ENCODE measurements at places on chromosomes 7 and 10. TPM values are rescaled to one million over a fixed set of nuclear protein-coding genes. Genes with fewer than 3 reads are reported as not detected.

KAZALD1 gene
- total RNA-seq = 0.92 TPM

GALNT17 gene
- total RNA-seq = 0.37 TPM

PPP1R9A gene
- 4.1 TPM for total RNA-seq

INMT gene
- total RNA-seq = 130 TPM

DNA sequence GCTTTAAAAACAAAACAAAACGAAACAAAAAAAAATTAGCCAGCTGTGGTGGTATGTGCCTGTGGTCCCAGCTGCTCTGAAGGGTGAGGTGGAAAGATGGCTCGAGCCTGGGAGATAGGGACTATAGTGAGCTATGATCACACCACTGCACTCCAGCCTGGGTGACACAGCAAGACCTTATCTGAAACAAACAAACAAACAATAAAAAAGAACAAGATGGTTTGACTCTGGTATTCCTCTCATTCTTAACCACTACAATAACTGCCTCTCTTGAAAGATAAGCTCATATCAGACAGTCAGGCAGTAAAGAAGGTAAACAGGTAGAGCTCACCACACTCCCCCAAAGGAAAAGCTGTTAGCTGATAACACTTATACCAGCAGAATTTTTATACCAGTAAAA lies 14.1 kb upstream of the DUSP5 start:
- no peak for DNase-seq

- no peak for DNase-seq
Observed at GRCh38 chr10:70357565-70357964, 24.9 kb downstream of the LRRC20 start.

- no peak for DNase-seq
Observed at GRCh38 chr7:133748443-133749407, 378.4 kb upstream of the LRGUK start.

DNA sequence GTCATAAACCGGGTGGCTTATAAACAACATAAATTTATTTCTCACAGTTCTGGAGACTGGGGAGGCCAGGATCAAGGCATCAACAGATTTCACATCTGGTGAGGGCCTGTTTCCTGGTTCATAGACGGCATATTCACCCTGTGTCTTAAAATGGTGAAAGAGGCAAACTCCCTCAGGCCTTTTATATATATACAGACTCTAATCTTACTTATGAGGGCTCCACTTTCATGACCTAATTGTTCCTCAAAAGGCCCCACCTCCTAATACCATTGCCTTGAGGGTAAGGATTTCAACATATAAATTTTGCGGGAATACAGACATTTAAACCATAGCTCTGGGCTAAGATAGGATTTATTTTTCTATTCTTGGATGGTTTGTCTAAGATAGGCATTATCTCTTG lies 187.2 kb downstream of the PPP1R3A start:
- no peak for DNase-seq

GRCh38 chr7:102252366-102252982 lies 34.2 kb upstream of the SH2B2 start:
- no peak for DNase-seq

DNA sequence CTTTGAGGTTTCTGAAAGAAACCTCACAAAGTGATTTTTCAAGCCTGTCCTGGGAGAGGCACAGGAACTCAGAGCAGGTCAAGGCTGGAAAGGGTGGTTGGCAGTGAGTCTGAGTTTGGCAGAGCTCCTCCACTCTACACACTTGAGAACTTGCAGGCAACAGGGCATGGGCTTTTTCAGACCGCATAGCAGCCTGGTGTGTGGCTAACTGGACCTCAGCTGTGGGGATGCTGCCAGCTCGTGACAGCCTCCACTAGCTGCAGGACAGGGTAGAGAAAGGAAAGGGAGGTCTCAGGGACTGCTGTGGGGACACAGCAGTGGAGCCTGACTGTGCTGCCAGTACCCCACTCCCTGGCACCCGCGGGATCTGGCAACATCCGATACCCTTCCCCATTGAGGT lies 2.6 kb downstream of the CDHR1 start:
- no peak for DNase-seq

GRCh38 chr7:30900803-30901362 lies 10.8 kb upstream of the AQP1 start:
- no peak for DNase-seq

DNA sequence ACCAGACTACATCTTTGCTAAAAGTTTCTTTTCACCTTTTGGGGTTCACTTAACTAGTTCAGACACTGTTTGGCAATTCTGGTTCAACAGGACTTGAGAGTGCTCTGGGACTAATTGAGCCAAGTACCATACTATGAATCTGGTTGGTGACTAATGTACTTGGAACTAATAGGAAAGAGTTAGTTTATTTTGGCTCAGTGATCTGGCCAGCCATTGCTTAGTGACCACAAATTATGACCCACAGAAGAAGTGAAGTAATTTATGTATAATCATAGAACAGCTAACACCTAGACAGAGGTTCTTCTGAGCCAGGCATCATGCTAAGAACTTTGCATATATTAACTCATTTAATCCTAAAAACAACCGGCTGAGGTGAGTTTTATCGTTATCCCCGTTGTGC lies 126.5 kb upstream of the JCAD start:
- no peak for DNase-seq

DNA sequence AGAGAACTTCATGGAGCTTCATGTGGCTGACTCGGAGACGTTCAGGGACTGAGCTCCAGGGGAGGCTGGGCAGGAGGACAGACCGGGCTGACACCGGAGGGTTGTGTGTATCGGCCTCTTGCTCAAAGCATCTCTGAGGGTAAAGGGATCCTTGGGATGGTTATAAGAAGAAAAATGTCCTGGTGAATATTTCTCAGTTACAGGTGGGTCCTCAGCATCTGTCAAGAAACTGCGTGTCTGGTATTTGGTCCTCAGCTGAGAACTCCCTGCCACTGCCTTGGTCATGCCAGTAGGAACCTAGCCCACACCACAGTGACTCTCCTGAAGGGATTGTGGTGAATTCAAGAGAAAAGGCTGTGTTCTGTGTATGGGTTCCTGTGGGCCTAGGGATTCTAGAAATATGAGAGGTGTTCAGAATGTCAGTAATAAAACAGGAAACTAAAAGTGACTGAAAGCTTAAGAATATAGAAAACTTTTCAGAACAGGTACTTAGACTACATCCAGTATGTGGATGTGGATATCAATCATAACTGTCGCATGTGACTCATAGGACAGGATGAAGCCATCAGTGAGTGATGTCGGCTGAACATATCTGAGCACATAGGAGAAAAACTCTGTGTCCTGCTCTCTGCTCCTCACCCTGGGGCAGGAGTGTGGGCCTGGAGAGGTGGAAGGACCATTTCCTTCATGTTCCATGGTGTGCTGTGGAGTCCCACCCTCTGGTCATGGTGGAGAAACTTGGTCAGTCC lies 28.4 kb downstream of the MBL2 start:
- DNase-seq = no peak

GRCh38 chr7:21543528-21544302 lies 876 bp downstream of the DNAH11 start:
- DNase-seq = no peak

Measured in liver (tissue), 10 donors.